Vagina (tissue), 2 donors: ENCODE measurements at places on chromosomes 5 and 9. TPM values are rescaled to one million over a fixed set of nuclear protein-coding genes. Genes with fewer than 3 reads are reported as not detected.

DNA sequence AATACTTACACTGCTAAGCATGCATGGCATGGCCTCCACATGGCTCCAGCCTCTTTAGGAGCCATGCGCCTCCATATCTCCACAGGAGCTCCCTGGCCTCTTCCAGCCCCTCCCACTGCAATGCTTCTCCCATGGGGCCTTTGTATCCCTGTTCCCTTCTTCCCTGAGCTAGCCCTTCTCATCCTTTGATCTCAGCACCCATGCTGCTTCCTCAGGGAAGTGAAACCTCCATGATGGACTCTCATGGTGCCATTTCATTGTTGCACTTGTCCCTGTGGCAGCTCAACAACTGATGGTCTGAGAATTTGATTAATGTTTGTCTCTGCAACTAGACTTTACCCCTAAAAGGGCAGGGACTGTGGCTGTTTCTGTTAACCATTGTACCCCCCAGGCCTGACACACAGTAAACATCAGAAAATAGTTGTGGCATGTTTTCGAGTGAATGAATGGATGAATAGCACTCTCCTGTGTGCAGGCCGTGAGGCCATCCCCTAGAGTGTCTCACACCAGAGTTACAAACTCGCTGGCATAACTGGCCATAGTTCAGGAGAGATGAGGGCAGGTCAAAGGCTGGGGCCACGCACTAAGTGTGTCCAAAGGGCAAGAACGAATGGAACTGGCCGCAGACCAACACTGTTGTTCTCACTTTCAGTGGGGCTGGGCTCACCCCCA lies 6.6 kb downstream of the IDNK start:
- DNase-seq: no peak

DNA sequence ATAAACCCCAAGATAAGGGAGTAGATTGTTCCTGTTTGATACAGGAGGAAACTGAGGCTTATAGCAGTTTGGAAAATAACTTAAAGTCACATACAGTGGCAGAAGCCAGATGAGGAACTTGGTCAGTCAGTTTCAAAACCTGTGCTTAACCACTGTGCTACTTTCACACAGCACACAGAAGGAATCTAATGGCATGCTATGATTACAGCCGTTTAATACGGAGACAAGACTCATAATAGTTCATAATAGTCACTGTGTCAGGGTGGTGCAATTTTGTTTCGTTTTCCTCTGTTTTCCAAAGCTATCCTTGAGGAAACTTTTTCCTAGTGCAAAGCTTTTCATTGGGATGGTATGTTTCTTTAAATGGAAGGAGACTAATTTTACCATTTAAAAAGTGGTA lies 112.3 kb downstream of the GCNT1 start:
- DNase-seq: no peak

DNA sequence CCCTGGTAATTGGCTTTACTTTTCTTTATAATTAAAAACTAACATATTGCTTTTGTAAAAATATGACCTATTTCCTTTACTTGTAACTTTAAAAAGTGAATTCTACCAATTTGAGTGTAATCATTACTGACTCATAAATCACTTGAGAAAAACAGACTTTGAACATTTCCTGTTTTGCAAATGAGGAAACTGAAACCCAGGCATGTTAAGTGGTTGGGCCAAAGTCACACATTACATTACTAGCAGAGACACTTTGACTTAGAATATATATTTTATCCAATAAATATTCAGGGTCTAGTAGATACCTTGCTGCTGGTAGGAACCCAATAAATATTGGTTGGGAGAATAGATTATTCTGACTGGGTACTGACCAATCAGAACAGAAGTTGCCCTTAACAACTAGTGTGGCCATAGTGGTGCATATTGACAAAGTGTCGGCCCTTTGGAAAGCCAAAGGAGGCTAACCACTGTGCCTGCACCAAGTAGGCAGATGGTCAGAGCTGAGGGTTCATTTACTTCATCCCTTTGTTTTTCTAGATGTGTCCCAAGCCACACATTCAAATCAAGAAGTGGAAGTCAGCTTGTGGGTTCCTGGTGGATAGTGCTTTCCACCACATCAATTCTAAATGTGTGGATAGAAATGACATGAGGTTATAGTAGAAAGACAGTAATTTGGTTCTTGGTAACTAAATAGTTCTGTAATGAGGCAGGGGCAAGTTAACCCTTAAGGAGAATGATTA lies 365.1 kb upstream of the RIOK2 start:
- DNase-seq: no peak

GRCh38 chr5:125654392-125654791 lies 768.8 kb upstream of the GRAMD2B start:
- no peak for DNase-seq

- DNase-seq: no peak
Observed at GRCh38 chr5:159811712-159812111, 104.6 kb upstream of the ADRA1B start.

DNA sequence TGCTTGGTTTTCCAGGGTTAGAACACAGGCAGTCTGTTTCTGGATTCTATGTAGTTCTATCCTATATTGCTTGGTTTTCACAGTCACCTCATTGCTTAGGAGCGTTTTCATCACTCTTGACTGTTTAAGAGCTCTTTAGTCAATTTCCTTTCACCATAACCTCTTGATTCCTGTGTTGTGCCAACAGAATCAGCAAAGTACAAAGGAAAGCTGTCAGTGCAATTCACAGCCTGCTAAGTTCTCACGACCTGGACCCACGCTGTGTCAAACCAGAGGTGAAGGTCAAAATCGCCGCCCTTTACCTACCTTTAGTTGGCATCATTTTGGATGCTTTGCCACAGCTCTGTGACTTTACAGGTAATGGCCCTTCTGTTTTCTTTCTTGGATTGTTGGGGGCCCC lies 199.9 kb downstream of the DOCK8 start:
- DNase-seq: no peak

DNA sequence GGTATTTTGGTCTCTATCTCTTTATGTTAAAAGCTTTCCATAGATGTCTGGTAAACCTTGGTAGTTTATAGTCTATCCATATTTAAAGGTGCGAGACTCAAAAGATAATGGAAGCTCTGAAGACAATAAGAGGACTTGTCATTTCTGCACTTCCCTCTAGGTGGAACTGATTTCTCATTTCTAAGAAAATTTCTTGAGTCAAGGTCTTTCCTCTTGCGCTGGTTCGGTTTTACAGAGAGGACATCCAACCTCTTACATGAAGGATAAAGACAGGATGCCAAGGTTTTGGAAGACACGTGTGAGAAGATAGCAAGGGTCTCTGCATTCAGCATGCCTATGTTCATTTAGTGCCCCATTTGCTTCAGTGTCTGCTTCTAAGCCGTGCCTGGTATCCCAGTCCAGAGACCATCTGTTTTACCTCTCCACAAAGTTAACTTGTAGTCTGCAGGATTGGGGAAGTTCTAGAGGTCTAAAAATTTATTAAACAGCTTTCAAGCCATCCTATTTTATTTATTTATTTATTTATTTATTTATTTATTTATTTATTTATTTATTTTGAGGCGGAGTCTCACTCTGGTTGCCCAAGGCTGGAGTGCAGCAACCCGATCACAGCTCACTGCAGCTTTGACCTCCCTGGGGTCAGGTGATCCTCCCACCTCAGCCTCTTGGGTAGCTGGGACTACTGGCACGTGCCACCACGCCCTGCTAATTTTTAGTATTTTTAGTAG lies 41.6 kb downstream of the KIAA1191 start:
- DNase-seq: no peak

GRCh38 chr5:154444556-154445421 lies 1.0 kb upstream of the SAP30L start:
- DNase-seq: peak; percentile 11

DNA sequence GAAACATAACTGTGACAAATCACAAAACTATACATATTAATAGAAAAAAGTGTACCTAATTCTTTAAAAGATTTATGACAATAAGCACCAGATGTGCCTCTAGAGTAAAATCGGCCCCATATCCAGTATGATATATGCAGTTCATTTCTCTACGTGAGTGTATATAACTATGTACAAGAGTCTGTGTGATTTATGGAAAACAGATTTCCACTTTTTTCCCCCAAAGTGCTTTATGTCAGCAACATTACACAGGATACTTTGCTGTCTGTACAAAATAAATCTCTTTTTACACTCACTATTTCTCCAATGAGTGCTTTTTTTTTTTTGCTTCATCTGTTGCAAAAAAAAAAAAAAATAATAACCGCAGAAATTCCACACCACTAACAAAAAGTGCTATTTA lies 298.8 kb upstream of the RFX3 start:
- no peak for DNase-seq

DNA sequence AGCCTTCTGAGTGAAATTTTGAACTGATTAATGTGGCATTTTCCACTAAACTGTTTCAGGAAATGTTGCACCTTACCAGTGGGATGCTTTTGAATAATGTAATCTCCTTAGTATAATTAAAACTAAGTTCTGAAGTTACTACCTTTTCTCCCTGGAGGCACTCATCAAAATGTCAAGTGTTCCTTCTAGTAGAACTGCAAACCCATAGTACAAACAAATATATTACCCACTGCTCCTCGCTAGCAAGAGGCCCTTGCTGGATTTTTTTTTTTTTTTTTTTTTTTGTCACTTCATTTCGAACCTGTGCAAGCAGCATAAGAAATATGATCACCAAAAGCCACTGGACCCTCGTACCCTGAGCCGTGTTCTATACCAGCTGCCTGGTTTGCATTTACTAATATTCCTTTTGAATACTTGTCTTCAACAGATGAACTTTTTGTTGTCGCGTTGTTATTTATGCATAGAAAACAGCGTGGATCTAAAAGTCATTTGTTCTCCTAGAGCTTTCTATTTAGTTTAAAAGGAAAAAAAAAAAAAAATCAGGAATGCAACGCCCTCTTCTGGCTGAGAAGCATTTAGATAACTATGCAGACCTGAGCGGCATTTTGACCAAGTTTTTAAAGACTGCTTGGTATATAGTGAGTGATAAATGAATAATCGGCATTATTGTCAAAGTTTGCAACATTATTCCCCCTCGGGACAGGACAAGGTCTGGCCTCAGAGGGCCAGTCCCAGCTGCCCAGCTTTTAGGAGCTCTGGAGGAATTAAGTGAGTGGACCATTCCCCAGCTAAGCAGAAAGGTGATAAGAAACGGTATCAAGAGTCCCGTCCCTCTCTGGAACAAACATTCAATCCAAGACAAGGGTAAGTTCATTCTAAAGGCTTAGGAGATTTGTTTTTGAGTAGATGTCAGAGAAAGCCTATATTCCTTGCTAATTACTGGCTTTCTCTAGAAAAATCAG lies 162.5 kb upstream of the KIF2A start:
- no peak for DNase-seq

- no peak for DNase-seq
Observed at GRCh38 chr9:81886665-81887064, 41.6 kb upstream of the SPATA31D4 start.

DNA sequence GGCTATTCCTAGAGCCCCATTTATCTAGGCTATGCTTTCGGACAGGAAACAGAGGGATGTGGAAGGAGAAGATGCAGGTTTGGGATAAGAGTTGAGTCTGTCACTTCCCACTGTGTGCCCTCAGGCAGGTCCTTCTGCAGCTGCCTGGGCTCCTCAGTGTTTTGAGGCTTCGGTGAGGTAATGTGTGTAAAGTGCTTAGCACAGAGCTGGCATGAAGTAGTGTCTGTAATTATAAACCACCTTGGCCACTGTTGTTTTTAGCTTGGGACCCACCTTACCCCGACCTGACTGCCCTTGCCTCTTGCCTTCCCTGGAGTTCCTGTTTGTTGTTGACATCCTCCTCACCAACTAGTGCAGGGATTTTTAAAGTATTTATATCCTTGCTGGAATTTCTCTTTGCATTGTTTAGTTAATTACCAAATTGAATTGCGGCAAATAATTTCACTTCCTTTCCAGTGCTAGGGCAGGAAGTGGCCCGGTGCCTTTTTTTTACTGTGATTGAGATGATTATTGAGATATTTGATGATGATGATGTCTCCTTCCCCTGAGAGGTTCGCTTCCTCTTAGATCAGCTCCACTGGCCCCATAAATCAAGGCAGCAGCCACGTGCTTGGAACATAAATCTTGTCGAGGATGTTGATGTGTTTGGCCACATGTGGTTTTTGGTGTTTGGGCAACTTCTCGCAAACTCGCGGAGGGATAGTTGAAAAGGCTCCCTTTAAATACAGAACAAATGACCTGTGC lies 38.3 kb upstream of the DAB2IP start:
- DNase-seq: no peak

GRCh38 chr5:115586525-115587146 lies 15.6 kb downstream of the TICAM2 start:
- DNase-seq: no peak

DNA sequence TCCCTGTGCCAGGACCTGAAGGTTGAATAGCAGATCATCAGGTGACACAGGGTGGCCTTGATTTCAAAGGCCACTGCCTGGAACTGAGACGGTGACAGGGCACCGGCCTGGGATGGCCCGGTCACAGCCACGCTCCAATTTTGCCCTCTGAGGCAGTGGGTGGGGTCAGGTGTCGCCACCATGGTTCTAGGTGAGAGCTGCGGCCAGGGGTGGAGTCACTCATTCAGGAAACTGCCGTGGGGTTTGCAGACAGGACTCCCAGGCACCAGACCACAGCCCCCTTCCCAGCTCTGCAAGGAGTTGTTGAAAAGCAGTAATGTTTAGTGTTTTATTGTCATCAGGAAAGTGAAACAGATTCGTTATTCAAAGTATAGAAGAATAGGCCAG lies 17.3 kb upstream of the RNU6ATAC start:
- DNase-seq: no peak

DNA sequence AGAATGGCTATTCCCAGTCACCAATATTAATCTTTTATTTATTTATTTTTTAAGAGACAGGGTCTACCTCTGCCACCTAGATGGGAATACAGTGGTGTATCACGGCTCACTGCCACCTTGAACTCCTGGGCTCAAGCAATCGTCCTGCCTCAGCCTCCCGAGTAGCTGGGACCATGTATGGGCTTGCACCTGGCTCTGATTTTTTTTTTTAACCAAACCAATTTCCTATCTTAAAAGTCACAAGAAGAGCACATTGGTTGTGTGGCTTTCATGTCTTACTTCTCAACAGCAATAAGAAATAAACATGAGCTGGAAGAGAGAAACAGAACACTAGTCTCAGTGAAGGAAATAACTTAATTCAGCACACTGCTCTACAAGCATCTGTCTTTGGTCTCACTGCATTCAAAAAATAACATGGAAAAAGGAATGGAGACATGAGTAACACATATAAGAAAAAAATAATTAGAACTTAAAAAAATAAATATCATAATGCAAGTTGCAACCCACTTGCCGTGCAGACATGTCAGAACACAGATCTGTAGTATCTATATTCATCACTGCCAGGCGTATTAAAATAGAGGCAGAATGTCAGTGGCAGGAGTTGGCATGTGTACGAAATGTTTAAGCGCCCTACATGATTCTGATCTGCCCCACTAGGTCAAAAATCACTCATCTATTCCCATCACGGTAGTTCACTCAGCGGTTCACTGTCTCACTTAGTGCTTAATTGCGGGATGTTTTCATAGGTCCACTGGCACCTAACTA lies 66.4 kb downstream of the EFNA5 start:
- DNase-seq: no peak

- no peak for DNase-seq
Observed at GRCh38 chr5:67221487-67222242, 25.1 kb upstream of the CD180 start.

- DNase-seq: no peak
Observed at GRCh38 chr5:164119806-164120447, 614.5 kb downstream of the MAT2B start.

PCDHGB7 gene
- 14.2 TPM for total RNA-seq

SCGB3A1 gene
- total RNA-seq: not detected

MCTP1 gene
- 12.8 TPM for total RNA-seq

DBH gene
- 12.0 TPM for total RNA-seq

F2RL1 gene
- 6.6 TPM for total RNA-seq

GRIN1 gene
- 0.74 TPM for total RNA-seq

PCDHB14 gene
- 4.2 TPM for total RNA-seq

HARS1 gene
- 54.8 TPM for total RNA-seq

FYB1 gene
- 10.8 TPM for total RNA-seq

CTSV gene
- 1.5 TPM for total RNA-seq

NEUROG1 gene
- total RNA-seq: not detected

SLC6A3 gene
- total RNA-seq: 0.49 TPM
